NCI-H1417 treated with DMSO at 0.1 percent for 48 hours (cell line): ENCODE measurements at places on chromosomes 7 and 10.

DNA sequence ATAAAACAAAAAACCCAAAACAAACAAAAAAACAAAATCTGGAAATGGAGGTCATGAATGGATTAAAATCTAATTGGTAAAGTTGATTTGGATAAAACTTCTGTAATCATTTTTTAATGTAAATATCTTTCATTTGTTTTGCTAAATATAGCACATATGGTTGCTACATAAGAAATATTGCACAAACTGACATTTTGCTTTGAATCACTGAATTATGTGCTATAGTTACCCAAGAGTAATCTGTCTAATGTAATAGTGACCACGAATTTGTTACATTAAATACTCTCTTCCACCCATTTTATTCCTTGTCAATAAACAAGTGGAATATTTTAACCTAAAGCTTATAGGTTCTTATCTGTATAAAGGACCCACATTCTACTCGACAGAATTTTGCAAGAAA, 6.2 kb downstream of the CFAP58 start:
- DNase-seq: no peak

DNA sequence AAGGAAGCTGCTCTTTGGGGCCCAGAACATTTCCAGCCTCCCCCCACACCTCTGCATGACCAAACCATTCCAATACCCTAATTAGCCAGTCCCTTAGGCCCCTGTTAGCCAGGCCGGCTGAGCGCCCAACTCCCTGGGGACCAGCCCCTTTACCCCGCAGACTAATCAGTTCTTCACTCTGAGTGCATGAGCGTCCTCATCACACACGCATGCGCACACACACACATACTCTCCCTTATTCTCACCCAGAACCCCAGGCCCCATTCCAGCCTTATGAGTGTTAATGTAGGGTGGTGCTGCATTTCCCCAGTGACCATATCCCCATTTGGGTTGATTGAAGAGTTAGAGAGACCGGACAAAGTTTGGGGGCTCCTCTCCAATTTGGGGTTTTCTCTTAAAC, 77.0 kb upstream of the SLF2 start:
- DNase-seq: no peak

DNA sequence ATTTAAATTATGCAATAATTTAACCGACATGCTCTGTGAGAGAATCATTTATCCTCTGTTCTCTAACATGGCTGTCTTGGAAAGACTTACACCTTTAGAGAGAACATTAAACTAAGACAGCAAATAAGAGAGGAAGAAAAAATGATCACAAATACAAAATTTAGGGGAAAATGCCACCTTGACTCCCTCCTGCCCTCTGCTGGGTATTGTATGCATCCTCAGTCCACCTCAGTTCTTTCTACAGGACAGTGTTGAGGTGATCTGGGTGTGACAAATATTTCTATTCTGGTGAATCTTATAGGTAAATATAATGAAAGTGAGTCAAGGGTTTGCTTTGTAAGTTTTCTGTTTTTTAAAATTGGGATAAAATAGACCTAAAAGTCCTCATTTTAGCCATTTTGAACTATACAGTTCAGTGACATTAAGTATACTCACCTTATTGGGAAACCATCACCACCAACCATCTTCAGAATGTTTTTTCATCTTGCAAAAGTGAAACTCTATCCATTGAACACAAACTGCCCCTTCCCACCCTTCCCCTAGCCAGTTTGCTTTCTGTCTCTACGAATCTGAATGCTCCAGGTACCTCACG, 61.5 kb upstream of the ELMO1 start:
- no peak for DNase-seq

DNA sequence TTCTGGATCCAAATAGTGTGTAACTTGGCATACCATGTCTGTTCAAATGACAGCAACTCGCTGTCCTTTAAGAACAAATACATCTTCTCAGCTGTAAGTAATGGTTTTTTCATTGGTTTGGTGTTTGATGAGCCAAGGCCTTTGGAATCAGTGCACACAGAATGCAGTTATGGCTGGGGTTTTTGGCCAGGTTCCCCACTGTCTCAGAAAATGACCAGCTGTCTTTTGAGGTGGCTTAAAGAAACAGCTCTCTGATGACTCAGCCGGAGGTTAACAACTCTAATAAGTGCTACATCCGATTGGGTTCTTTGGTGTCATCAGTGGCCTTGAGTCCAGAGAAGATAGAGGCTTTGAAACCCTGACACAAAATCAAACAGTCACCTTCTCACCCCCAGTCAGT, 688.4 kb downstream of the REEP3 start:
- no peak for DNase-seq

DNA sequence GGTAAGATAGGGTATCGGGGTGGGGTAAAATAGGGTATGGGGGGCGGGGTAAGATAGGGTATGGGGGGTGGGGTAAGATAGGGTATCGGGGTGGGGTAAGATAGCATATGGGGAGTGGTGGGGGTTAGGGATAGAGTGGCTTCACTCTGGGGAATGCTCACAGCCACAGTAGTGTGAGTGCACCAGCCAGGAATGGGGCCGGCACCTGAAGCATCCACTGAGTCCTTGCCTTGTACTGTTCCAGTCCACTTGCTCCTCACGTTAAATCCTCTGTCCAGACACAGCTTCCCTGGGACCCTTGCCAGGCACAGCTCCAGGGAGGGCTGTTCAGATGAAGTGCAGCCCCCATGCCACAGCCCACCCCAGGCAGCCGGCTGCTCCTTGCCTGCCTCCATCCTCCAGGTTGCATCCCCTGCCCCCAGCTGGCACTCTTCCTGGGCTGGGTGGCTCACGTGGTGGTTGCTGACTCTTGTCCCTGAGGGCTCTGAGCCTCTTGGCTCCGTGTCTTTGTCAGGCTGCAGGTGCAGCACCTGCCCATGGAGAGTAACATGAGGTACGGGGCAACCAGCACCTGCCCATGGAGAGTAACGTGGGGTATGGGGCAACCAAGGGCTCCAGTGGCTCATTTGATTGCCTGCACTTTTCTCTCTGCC, 268.4 kb downstream of the TCERG1L start:
- no peak for DNase-seq

GRCh38 chr7:24477398-24478136, 95.7 kb upstream of the PALS2 start:
- DNase-seq: no peak

- no peak for DNase-seq
These were observed 123.8 kb downstream of the DIP2C start for GRCh38 chr10:565676-566075.

DNA sequence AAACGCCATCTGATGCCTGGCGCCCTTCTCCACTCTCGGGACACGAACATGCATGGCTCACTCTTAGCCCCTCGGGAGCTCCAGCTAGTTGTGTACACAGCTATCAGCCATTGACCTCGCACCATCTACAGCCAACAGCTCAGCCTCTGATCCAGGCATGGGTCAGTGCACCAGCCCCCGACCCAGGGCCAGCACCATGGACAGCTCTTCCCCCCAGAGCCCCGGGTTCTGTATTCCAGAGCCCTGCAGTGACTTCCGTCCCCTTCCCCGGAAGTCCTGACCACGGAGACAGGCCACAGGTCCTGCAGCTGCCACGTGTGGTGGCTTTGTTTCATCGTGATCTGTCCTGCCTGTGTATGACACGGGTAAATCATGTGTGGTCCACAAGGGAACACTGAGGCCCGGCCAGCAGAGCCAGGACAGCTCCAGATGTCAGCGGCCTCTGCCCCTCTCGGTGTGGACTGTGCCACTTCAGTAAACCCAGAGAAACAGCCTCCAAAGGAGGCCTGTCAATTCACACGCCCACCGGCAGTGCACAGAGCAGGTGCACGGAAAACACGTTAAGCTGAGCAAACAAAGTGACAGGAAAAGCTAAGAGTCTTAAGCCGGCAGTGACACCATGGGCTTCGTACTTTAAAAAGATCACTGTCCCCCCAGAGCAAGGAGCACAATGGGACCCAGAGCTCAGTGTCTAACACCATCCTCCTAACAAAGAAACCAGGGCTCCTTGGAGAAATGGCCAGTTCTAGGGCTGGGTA, 13.0 kb downstream of the STK32C start:
- no peak for DNase-seq

GRCh38 chr7:19161671-19162070, 16.4 kb upstream of the FERD3L start:
- DNase-seq: no peak

GRCh38 chr10:121167534-121168243, 316.5 kb downstream of the WDR11 start:
- no peak for DNase-seq

GRCh38 chr10:119762805-119763798, 37.3 kb downstream of the INPP5F start:
- no peak for DNase-seq

DNA sequence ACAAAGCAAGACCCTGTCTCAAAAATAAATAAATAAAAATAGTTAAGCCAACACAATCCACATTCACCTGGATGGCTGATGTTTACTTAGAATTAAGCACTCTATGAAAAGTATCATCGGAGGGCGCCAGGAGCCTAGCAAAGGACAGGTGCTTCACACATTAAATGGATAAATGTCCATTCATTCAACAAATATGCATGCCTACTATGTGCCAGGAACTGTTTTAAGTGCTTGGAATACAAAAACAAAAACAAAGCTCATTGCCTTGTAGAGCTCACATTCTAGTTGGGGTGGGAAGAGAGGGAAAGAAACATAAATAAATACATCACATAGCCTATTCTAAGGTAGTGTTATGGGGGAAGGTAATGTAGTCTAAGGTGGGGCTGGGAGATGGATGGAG, 4.1 kb downstream of the BAIAP2L1 start:
- DNase-seq: no peak

- DNase-seq: no peak
These were observed 4.7 kb upstream of the SPAG6 start for GRCh38 chr10:22340329-22341189.

- no peak for DNase-seq
These were observed 59.1 kb downstream of the ARMC3 start for GRCh38 chr10:22986771-22987542.

GRCh38 chr10:94626476-94626875, 57.1 kb upstream of the CYP2C18 start:
- DNase-seq: no peak

GRCh38 chr10:59177836-59178235, 1.4 kb downstream of the PHYHIPL start:
- no peak for DNase-seq

DNA sequence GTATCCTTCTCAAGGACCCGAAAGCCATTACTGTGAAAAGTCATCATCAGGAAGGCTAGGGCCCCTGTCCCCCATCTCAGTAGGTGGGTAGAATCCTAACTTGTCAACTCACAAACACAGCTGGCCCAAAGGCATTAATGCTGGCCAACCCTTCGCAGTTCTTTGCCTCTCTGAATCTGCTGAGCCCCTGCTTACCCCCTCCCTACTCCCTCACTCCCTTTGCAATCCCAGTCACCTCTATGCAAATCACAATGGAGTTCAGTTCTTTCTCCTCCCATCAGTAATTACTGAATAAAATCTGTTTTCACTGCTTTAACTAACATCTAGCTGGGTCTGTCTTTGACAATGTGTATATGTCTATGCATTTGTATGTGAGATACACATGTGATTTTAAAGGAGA, 38.1 kb upstream of the AOAH start:
- no peak for DNase-seq

- no peak for DNase-seq
These were observed 36.4 kb downstream of the DPYSL4 start for GRCh38 chr10:132223156-132223590.

DNA sequence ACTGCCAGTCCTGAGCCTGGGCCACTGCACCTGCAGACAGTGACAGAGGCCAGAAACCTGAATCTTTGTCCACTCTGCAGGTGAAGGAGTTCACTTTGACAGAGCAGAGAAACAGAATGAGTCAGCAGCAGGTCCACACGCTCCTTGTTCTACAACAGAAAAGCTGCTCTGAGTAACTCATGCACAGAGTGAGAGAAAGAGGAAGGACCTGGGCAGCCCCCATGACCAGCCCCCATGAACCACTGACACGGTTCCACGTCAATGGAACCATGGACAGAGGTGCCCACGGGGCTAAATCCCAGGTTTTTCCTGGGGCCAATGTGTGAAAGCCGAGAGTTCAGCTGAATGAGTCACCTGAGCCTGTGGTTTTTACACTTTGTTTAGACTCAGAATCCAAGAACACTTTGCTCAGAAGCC, 40.8 kb upstream of the CTBP2 start:
- DNase-seq: no peak

DNA sequence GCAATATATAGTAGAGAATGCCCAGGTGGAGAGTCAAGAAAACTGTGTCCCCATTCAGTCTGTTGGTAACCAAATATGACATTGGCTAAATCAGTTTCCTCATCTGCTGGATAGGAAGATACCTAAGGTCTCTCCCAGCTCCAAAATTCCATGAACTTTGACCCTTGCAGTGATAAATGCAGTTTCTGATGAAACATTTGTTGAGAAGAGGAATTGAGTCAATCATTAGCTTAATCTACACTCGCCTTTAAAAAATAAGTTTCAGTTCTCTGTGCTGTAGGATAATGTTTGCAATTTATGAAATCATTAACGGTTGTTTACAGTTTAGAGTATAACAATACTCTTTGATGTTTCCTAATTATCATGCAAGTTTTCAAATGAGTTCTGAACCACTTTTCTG, 38.0 kb upstream of the SLC25A13 start:
- no peak for DNase-seq

- DNase-seq: no peak
These were observed 33.4 kb downstream of the CCM2 start for GRCh38 chr7:45033261-45033930.

DNA sequence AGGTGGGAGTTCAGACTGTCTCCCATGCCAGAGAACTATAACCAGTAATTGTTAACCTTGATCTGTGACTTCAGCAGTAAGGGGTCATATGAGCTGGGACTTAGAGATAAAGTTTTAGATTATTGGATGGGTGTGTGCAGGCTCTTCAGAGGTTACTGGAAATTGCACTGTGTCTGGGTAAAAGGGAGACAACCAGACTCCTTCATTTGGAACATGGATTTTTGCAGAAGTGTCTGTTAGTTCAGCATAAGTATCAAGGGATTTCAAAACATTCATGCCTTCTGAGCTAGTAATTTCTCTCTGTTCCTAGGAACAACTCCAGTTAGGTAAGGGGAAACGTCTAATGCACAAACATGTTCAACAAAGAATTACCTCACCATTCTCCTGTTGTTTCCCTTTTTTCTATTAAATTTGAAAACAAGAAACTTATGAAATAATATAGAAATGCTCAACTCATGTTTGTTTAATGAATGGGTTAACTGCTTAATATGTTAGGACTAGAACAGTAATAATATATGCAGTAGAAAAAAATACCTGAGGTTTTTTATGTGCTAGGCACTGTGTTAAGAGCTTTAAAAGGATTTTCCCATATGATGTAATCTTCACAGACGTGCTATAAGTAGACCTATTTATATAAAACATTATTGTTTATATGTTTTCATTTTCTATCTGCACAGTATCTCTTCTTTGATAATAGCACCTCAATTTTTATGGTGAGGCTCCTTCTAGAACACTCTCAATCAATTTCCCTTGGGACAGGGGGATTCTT, 233.0 kb downstream of the CACNA2D1 start:
- no peak for DNase-seq

- no peak for DNase-seq
These were observed 4.2 kb upstream of the RPEL1 start for GRCh38 chr10:103241262-103242011.

DNA sequence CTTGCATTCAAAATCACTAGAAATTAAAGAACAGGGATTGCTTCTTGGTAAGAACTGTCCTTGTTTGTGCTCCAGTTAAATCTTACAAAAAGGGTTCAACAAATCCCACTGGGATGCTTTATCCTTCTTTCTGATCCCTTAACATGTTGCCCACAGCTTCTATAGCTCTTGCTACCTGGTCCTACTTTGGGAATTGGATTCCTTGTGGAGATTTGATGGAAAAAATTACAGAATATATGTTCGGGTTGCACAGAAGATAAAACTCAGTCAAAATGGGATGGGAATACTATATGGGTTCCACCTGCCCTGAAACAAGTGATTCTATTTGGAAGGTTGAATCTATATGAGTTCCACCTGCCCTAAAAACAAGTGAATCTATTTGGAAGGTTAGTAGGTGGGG, at the start of gene OR2A25:
Gene OR2A25 (plus strand): TSS at position 301 of the 400 bp plus-strand sequence. CDS start 4,409 bp downstream, outside the sequence.
- DNase-seq: no peak
